ENCODE measurements at places on chromosomes 16 and 17.

- H3K4me1 ChIP-seq = peaks cover 8% of the 10 kb centered on the region
- H3K4me3 ChIP-seq = no peak overlapping the region
- no peak overlapping the region for H3K27ac ChIP-seq
Measured at GRCh38 chr17:63041251-63041650, 75.2 kb downstream of the TANC2 start.

GRCh38 chr16:79601931-79602627 lies 1.5 kb upstream of the MAF start:
- no peak overlapping the region for H3K27ac ChIP-seq
- no peaks in the 10 kb centered on the region for H3K36me3 ChIP-seq
- peaks cover 58% of the 10 kb centered on the region for H3K27me3 ChIP-seq
- peak overlapping the region; percentile 83 for H3K4me3 ChIP-seq
- H3K4me1 ChIP-seq = peaks cover 34% of the 10 kb centered on the region

- DNase-seq = no peak
- no peak overlapping the region for H3K4me3 ChIP-seq
- H3K36me3 ChIP-seq = no peaks in the 10 kb centered on the region
Measured at GRCh38 chr17:50101346-50102163, 6.4 kb downstream of the PDK2 start.

- H3K4me1 ChIP-seq = peaks cover 78% of the 10 kb centered on the region
- peaks cover 54% of the 10 kb centered on the region for H3K36me3 ChIP-seq
- peak overlapping the region; percentile 85 for H3K27ac ChIP-seq
- no peak for DNase-seq
Measured at GRCh38 chr17:35529866-35530265, 7.6 kb downstream of the SLFN12L start.

GRCh38 chr17:561116-561515 lies 153.5 kb downstream of the VPS53 start:
- no peak overlapping the region for H3K4me3 ChIP-seq
- no peak for DNase-seq
- H3K27me3 ChIP-seq = no peaks in the 10 kb centered on the region
- no peak overlapping the region for H3K27ac ChIP-seq
- peaks cover 13% of the 10 kb centered on the region for H3K4me1 ChIP-seq

DNA sequence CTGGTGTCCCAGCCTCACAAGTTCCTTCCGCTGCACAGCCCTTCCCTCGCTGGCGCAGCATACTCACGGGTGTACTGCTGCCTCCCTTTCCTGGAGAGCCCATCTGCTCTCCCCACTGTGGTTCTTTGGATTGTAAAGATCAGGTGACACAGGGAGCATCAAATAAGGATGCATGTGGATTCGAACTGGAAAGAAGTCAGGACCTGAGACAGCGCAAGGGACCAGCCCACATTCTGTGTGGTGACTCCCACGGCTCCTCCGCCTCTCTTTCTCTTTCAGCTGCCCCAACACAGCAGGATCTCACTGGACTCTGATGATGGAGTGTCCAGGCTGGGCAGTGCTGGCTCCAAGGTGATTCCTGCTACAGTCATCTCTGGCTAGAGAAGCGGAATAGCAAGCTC lies 8.1 kb downstream of the LDAF1 start:
- H3K4me3 ChIP-seq = no peak overlapping the region
- H3K36me3 ChIP-seq = peaks cover 20% of the 10 kb centered on the region
- no peak for DNase-seq
- no peak overlapping the region for H3K27ac ChIP-seq
- peaks cover 2% of the 10 kb centered on the region for H3K4me1 ChIP-seq

GRCh38 chr16:9334103-9334502 lies 242.7 kb downstream of the HAPSTR1 start:
- H3K36me3 ChIP-seq = no peaks in the 10 kb centered on the region

DNA sequence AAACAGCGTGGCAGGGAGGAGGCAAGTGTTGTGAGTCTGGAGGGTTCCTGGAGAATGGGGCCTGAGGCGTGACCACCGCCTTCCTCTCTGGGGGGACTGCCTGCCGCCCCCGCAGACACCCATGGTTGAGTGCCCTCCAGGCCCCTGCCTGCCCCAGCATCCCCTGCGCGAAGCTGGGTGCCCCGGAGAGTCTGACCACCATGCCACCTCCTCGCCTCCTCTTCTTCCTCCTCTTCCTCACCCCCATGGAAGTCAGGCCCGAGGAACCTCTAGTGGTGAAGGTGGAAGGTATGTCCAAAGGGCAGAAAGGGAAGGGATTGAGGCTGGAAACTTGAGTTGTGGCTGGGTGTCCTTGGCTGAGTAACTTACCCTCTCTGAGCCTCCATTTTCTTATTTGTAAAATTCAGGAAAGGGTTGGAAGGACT lies at the start of gene CD19:
CD19 (plus strand) TSS at position 171 of the 425 bp plus-strand sequence; CDS start at position 201, 30 bp downstream.
- H3K27me3 ChIP-seq = no peaks in the 10 kb centered on the region
- peak within 1 kb of the TSS; percentile 68 for H3K27ac ChIP-seq
- H3K36me3 ChIP-seq = peaks cover 4% of the 10 kb centered on the region
- H3K4me3 ChIP-seq = peak within 1 kb of the TSS; percentile 69
- no peak for DNase-seq
- peaks cover 37% of the 10 kb centered on the region for H3K4me1 ChIP-seq

DNA sequence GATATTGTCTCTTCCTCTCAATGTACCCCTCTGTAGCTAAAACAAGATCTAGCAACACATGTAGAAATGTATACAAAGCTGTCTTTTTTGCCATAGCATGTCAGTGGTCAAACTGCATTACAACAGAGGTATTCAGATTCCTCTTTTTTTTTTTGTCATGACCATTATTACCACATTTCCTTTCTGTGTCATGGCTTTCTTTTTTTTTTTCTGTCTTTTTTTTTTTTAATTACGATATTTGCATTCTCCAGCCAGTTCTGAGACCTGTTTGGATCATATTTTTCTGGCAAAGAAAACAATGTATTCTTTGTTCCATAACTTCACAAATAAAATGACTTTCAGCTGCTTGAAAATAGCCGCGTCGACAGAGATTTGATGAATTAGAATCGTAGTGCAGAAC lies 27.4 kb upstream of the CAPNS2 start:
- no peaks in the 10 kb centered on the region for H3K27me3 ChIP-seq
- H3K4me1 ChIP-seq = no peaks in the 10 kb centered on the region
- no peak for DNase-seq
- no peak overlapping the region for H3K4me3 ChIP-seq
- H3K27ac ChIP-seq = no peak overlapping the region
- no peaks in the 10 kb centered on the region for H3K36me3 ChIP-seq

GRCh38 chr16:66425651-66426050 lies 1.4 kb upstream of the BEAN1 start:
- peaks cover 4% of the 10 kb centered on the region for H3K4me1 ChIP-seq
- no peak for DNase-seq
- H3K4me3 ChIP-seq = no peak overlapping the region
- no peaks in the 10 kb centered on the region for H3K36me3 ChIP-seq
- no peak overlapping the region for H3K27ac ChIP-seq

DNA sequence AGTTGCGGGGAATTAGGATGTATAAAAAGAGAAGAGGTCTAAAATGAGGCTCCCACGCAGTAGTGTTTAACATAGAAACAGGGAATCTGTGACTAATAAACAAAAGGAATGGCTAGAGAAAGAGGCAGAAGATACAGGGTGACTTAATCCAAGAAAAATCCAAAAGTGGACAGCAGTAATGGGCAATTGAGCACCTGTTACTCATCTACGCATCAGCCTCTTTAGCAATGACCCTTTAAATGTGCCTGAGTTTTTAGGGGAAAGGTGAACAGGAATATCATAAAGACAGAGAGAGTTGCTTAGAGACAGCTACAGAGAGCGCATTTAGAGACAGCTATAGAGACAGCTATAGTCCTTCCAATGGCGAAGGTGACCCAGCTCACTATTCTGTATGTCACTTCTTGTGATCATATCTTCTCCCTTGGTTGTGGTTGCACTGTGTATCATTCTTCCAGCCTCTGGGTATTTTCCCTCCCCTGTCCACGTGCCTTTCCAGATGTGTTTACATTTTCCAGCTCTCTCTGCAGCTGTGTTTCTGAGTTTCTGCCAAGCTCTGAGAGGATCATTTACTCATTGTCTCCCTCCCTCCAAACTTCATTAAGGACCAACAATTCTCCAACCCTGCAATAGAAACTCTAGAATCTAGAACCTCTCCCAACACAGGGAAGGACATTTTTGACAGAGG lies 61.5 kb downstream of the MYOCD start:
- no peak for DNase-seq
- H3K4me1 ChIP-seq = no peaks in the 10 kb centered on the region
- H3K27ac ChIP-seq = no peak overlapping the region
- no peak overlapping the region for H3K4me3 ChIP-seq

- H3K27me3 ChIP-seq = peaks cover 3% of the 10 kb centered on the region
- no peaks in the 10 kb centered on the region for H3K4me1 ChIP-seq
- no peak overlapping the region for H3K4me3 ChIP-seq
- H3K36me3 ChIP-seq = no peaks in the 10 kb centered on the region
- DNase-seq = no peak
- H3K27ac ChIP-seq = no peak overlapping the region
Measured at GRCh38 chr17:79117905-79118487, 43.4 kb downstream of the ENGASE start.

DNA sequence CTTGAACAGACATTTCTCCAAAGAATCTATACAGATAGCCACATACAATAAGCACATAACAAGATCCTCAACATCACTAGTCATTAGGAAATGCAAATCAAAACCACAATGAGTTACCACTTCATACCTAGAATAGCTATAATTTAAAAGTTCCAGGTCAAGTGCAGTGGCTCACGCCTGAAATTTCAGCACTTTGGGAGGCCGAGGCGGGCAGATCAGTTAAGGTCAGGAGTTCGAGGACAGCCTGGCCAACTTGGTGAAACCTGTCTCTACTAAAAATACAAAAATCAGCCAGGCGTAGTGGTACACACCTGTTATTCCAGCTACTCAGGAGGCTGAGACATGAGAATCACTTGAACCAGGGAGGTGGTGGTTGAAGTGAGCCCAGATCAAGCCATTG lies 19.9 kb downstream of the RANBP10 start:
- no peak overlapping the region for H3K27ac ChIP-seq
- peaks cover 13% of the 10 kb centered on the region for H3K4me1 ChIP-seq
- H3K27me3 ChIP-seq = no peaks in the 10 kb centered on the region
- H3K36me3 ChIP-seq = peaks cover 5% of the 10 kb centered on the region

DNA sequence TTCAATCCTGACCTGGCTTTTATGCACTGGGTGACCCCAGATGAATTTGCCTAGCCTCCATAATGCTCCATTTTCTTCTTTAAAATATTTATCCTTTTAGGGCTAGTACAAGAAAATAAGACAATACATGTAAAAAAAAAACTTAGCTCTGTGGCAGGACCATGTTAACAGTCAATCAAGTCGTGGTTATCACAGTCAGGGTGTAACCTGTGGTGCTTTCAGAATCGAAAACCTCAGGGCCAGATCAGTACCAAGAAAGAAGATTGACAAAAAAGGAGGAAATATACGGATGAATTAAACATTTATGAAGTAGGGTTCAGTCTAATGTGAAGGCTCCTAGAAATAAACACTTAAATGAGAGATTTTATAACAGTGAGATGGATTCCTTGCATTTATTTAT lies 347.2 kb upstream of the MAF start:
- no peaks in the 10 kb centered on the region for H3K36me3 ChIP-seq
- H3K4me3 ChIP-seq = no peak overlapping the region
- no peak overlapping the region for H3K27ac ChIP-seq
- H3K4me1 ChIP-seq = peaks cover 2% of the 10 kb centered on the region

- DNase-seq = no peak
- peaks cover 4% of the 10 kb centered on the region for H3K4me1 ChIP-seq
- H3K27me3 ChIP-seq = no peaks in the 10 kb centered on the region
- H3K4me3 ChIP-seq = no peak overlapping the region
Measured at GRCh38 chr16:78505544-78506366, 406.3 kb downstream of the WWOX start.

- H3K27ac ChIP-seq = no peak overlapping the region
- no peak for DNase-seq
- H3K4me3 ChIP-seq = no peak overlapping the region
- H3K36me3 ChIP-seq = peaks cover 15% of the 10 kb centered on the region
- H3K27me3 ChIP-seq = no peaks in the 10 kb centered on the region
Measured at GRCh38 chr17:28706471-28707338, 5.0 kb downstream of the PROCA1 start.

DNA sequence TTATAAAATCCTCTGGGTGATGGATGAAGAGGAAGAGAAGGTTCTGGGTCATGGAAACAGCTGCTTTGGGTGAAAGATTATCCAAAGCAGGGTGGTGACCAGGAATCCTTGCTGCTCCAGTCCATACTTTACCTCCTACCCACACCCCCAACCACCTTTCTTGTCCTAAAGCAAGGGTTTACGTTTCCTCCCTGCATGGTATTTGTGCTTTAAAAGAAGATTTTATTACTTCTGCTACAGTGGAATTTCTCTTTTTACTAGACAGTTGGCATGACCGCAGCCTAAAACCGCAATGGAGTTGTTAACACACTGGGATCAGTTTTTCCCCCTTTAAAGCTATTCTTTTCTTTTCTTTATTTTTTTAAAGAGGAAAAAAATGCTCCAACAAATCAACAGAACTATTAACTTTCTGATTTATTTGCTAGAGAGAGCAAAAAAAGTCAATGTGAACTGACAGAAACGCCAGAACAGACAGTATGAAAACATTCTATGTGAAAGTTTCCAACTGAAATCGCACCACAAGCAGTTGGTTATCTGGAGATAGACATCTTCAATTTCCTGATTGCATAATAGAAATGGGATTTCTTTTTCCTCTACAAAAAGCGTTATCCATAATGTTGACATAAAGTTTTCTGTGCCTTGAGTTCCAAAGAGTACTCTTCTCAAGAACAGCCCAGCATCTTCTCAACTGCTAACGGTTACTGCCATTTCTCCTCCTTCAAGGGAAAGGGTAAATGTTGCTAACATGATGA lies 236.0 kb downstream of the IRX3 start:
- H3K4me3 ChIP-seq = no peak overlapping the region
- H3K36me3 ChIP-seq = no peaks in the 10 kb centered on the region
- no peaks in the 10 kb centered on the region for H3K27me3 ChIP-seq
- no peak overlapping the region for H3K27ac ChIP-seq
- no peak for DNase-seq
- H3K4me1 ChIP-seq = no peaks in the 10 kb centered on the region

DNA sequence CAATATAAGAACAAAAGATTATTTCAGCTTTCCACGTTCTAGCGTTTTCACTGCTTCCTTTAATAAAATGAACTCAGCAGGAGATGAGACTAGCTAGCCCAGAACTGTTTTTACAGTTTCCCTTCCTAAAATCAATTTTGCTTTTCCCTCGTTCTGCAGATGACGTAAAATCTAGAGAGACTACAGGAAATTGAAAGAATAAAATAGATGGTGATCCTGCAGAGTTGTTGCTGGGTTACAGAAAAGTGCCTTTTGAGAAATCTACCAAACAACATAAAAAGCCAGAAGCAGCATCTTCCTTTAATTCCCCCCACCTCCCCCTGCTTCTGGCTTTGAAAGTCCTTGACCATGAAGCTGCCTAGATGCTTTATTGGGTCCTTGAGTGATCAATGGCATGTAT lies 96.8 kb upstream of the CLEC3A start:
- H3K4me3 ChIP-seq = no peak overlapping the region
- H3K4me1 ChIP-seq = no peaks in the 10 kb centered on the region
- no peak overlapping the region for H3K27ac ChIP-seq
- no peak for DNase-seq
- H3K27me3 ChIP-seq = no peaks in the 10 kb centered on the region
- no peaks in the 10 kb centered on the region for H3K36me3 ChIP-seq

- H3K4me3 ChIP-seq = no peak overlapping the region
- DNase-seq = no peak
- H3K4me1 ChIP-seq = peaks cover 13% of the 10 kb centered on the region
- no peaks in the 10 kb centered on the region for H3K27me3 ChIP-seq
- peaks cover 28% of the 10 kb centered on the region for H3K36me3 ChIP-seq
- no peak overlapping the region for H3K27ac ChIP-seq
Measured at GRCh38 chr17:18093616-18094408, 6.1 kb downstream of the DRG2 start.
